ENCODE measurements at places on chromosomes 13 and 19. TPM values are rescaled to one million over a fixed set of nuclear protein-coding genes. Genes with fewer than 3 reads are reported as not detected.

DNA sequence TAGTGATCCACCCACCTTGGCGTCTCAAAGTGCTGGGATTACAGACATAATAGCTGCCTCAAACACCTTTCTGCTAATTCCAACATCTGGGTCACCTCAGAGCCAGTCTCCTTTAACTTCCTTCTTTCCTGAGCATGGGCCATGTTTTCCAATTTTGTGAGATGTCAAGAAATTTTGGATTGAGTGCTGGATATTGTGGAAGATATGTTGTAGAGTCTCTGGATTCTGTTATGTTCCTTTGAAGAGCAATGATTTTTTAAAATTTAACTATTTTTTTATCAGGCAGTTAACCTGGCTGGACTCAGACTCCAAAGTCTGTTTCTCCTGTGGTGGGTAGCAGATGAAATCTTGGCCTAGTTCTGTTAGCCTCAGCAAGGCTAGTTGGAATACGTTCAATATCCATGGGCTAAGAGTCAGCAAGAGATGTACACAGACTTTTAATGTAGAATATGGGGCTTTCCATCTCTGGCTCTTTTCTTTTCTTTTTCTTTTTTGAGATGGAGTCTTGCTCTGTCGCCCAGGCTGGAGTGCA, 22.0 kb downstream of the CERS4 start:
- no peak for DNase-seq
- H3K4me1 ChIP-seq, result no peaks in the 10 kb centered on the region
- no peaks in the 10 kb centered on the region for H3K27me3 ChIP-seq
- H3K36me3 ChIP-seq, result no peaks in the 10 kb centered on the region
- H3K27ac ChIP-seq, result no peak overlapping the region

DNA sequence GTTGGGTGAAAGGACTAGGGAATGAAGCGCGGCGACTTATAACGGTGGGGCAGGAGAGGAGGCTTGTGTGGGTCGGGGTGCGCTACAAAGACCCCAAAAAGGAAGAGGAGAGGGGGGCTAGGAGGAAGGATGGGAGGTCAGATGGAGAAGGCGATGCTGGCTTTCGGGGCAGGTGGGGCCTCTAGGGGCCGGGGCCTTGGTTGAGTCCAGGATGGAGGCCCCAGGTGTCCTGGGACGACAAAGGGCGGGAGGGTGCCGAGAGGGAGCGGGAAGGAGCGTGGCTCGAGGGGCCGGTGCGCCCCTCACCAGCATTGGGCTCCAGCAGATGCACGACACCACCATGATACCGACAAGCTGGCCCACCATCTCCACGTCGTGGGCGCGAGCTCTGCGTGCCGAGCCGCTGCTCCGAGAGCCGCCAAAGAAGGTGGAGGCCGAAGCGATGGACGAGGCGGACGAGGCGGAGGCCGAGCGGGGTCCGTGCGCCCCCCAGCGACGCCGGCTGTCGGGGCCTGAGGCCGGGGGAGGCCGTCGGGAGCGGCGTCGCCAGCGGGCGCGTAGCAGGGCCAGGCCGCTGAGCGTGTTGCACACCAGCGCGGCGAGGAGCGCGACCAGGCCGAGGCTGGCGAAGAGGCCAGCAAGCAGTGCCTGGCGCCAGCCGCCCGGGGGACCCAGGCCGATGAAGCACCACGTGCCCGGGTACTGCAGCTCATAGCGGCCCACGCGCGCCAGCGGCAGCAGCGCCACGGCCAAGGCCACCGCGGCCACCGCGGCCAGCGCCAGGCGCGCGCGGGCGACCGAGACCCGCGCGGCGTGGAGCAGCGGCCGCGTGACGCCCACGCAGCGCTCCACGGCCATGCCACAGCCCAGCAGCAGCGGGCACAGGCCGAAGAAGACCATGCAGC, 1.8 kb downstream of the PTGER1 start:
- no peaks in the 10 kb centered on the region for H3K27me3 ChIP-seq
- no peak for DNase-seq
- H3K4me3 ChIP-seq, result no peak overlapping the region
- no peak overlapping the region for H3K27ac ChIP-seq
- peaks cover 20% of the 10 kb centered on the region for H3K36me3 ChIP-seq

GRCh38 chr19:377801-378581, 31.0 kb downstream of the C2CD4C start:
- DNase-seq, result no peak
- H3K4me1 ChIP-seq, result 0 out of 2 replicates have a peak, but pooled peaks cover 3% of the 10 kb centered on the region
- H3K36me3 ChIP-seq, result no peaks in the 10 kb centered on the region
- no peak overlapping the region for H3K27ac ChIP-seq
- H3K27me3 ChIP-seq, result 0 out of 2 replicates have a peak, but pooled peaks cover 8% of the 10 kb centered on the region

DNA sequence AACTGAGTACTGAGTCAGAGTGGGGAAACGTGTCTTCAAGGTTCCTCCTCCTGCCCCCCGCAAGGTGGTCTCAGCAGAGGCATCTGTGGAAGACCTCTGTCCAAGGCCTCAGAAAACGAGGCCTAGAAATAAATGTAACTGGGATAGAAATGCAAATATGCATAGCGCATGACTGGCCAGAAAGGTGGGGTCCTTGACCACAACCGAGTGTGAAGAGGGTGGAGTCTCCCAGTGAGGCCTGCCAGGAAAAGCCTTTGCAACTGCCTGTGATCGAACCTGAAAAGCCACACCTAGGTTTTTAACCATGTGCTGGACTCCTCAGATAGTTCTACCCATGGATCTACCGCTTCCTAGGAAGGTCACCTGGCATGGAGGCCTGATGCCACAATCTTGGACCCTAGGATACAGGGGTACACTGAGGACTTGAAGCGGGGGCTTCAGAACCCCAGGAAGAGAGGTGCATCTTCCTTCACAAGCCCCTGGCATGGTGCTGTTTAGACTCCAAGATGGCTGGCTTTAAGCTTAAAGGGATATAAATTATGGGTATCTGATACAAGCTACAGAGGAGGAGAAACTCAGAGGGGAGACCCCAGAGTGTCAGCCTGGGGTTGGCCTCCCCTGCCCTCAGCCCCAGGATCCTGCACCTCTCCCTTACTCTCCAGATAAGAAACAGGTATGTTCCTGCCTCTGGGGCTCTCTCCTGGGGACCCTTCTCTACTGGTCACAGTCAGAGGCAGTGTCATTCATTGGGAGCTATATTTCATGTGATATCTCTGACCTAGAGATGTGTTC, 18.3 kb upstream of the SIGLEC6 start:
- H3K27me3 ChIP-seq, result peaks cover 16% of the 10 kb centered on the region
- no peak for DNase-seq
- no peak overlapping the region for H3K27ac ChIP-seq
- no peak overlapping the region for H3K4me3 ChIP-seq
- peaks cover 15% of the 10 kb centered on the region for H3K4me1 ChIP-seq
- H3K36me3 ChIP-seq, result no peaks in the 10 kb centered on the region

GRCh38 chr19:3995607-3996006, 10.3 kb upstream of the EEF2 start:
- no peak overlapping the region for H3K4me3 ChIP-seq
- no peaks in the 10 kb centered on the region for H3K36me3 ChIP-seq
- H3K27me3 ChIP-seq, result no peaks in the 10 kb centered on the region
- no peaks in the 10 kb centered on the region for H3K4me1 ChIP-seq
- H3K27ac ChIP-seq, result no peak overlapping the region

DNA sequence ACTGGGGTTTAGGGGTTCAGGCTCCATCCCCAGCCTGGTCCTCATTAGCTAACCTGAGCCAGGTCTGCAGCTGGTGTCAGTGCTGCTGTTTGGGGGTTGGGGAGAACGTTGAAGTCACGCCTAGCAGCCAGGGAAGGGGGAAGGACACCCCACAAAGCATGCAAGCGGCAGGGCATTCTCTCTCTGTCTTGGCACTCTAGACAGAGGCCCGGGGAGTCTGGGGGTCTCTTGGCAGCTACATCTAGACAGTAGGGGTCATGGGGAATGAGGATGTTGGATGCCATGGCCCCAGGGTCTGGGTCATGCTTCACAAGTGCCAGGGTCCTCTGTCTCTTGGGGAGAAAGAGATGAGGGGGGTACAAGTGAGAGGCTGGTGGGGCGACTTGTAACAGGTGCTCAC, 2.6 kb downstream of the ERICH4 start:
- no peaks in the 10 kb centered on the region for H3K36me3 ChIP-seq
- H3K4me3 ChIP-seq, result no peak overlapping the region
- H3K27me3 ChIP-seq, result no peaks in the 10 kb centered on the region
- no peak for DNase-seq

GRCh38 chr19:793806-794205, 3.4 kb upstream of the PTBP1 start:
- peaks cover 8% of the 10 kb centered on the region for H3K36me3 ChIP-seq
- no peak for DNase-seq
- no peak overlapping the region for H3K27ac ChIP-seq
- H3K27me3 ChIP-seq, result no peaks in the 10 kb centered on the region

DNA sequence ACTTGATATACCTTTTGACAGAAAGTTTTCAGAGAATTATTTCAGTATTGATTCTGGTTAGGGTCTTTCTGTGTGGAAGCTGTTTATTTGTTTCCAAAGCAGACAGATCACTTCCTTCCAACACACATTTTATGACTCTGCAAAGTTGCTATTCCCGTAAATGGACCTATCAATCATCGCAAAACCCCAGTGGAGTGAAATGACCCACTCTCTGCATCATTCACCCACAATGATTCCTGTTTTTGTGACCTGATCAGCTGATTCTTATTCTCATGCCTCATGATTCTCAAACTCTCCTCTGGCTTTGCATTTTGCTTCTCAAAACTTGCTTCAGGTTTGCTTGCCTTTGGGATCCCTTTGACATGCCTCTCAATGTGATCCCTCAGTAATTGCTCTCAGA, 453.7 kb downstream of the PCDH17 start:
- no peak overlapping the region for H3K4me3 ChIP-seq
- H3K27me3 ChIP-seq, result no peaks in the 10 kb centered on the region
- H3K4me1 ChIP-seq, result no peaks in the 10 kb centered on the region
- no peak for DNase-seq
- no peaks in the 10 kb centered on the region for H3K36me3 ChIP-seq

DNA sequence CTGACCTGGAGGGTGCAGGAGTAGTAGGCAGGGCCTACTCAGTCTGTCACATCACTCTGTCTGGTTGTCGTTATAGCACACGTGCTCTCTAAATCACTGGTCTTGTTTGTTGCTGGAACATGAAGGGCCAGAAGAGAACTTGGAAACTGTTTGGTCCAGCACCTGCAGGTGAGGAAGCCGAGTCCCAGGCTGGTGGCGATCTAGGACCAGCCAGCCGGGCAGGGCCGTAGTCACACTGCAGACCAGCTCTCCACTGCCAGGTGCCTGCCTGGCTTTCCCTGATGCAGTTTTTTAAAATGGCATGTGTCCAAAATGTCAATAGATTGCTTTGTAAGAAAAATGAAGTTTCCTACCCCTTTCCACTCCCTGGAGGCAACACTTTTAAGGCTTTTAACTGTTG, 53.7 kb downstream of the GGACT start:
- H3K27ac ChIP-seq, result no peak overlapping the region
- DNase-seq, result no peak
- no peaks in the 10 kb centered on the region for H3K27me3 ChIP-seq
- no peak overlapping the region for H3K4me3 ChIP-seq

- peak; percentile 37 for DNase-seq
- H3K27me3 ChIP-seq, result no peaks in the 10 kb centered on the region
- peaks cover 14% of the 10 kb centered on the region for H3K36me3 ChIP-seq
These were observed 2.4 kb downstream of the DHX34 start for GRCh38 chr19:47351548-47351947.

ENOX1 gene
- 0.95 TPM for total RNA-seq

ATXN8OS gene
- not detected for total RNA-seq

LILRA6 gene
- not detected for total RNA-seq

BST2 gene
- total RNA-seq, result 1.3 TPM

ZNF66 gene
- 0.44 TPM for total RNA-seq

CEACAM4 gene
- not detected for total RNA-seq

ZNF560 gene
- not detected for total RNA-seq

TMEM255B gene
- 35.5 TPM for total RNA-seq

SLAIN1 gene
- total RNA-seq, result 5.0 TPM
